ENCODE measurements at places on chromosomes 2 and 18.

GRCh38 chr2:222364285-222364895, 60.0 kb upstream of the SGPP2 start:
- DNase-seq: no peak

- DNase-seq: no peak
These were observed 1596.5 kb upstream of the LRRTM1 start for GRCh38 chr2:81901017-81901416.

GRCh38 chr2:145543155-145543554, 1023.2 kb upstream of the ZEB2 start:
- no peak for DNase-seq

GRCh38 chr2:64692401-64692800, 38.7 kb upstream of the SERTAD2 start:
- no peak for DNase-seq

- no peak for DNase-seq
These were observed 143.0 kb downstream of the ABCA12 start for GRCh38 chr2:214995409-214995808.

GRCh38 chr2:176126929-176127773, 2.4 kb upstream of the HOXD8 start:
- peak; percentile 24 for DNase-seq

Measured in stimulated activated CD4-positive, alpha-beta T cell treated with anti-CD3 and anti-CD28 coated beads, Interleukin-1b, Interleukin-23, amount 100 ng/mL, for 1 hour (primary cell).